Stimulated activated CD4-positive, alpha-beta T cell treated with anti-CD3 and anti-CD28 coated beads, Interleukin-4, amount 100 ng/mL, for 24 hours (primary cell): ENCODE measurements at places on chromosomes 11 and 22.

GRCh38 chr22:27489178-27489675, 312.3 kb downstream of the MN1 start:
- DNase-seq: no peak

DNA sequence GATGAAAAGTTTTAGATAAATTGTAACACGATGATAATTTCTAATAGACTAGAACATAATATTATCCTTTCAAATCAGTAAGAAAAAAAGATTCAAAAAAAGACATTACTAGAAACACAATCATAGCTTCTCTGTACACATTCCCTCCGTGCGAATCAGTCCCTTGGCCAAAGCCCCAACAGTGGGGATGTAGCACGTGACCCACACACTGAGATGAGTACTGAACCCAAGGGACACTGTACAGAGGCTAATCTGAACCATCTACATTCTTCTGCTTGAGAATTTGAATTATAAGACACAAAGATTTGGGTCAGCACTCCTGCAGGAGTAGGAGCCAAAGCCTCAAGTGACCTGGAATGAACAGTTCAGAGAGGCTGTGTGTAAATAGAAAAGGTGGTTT, 353.7 kb downstream of the INSC start:
- DNase-seq: no peak

DNA sequence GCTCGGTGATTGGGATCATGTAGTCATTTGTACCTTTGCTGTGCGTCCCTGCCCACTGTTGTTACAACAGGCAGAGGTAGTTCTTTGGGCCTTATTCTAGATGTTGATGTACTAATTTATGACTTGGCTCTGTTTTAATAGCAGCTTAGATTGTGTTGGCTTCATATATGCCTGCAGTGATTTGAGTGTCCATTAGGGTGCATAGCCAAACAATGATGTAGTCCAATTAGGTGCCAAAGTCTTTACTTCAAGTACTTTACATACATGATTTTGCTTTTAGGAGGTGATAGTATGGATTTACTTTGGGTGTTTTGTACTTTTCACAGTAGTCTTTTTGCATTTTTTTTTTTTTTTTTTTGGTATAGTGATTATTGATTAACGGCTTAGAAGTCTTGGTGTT, 46.4 kb downstream of the PPP6R3 start:
- DNase-seq: no peak

DNA sequence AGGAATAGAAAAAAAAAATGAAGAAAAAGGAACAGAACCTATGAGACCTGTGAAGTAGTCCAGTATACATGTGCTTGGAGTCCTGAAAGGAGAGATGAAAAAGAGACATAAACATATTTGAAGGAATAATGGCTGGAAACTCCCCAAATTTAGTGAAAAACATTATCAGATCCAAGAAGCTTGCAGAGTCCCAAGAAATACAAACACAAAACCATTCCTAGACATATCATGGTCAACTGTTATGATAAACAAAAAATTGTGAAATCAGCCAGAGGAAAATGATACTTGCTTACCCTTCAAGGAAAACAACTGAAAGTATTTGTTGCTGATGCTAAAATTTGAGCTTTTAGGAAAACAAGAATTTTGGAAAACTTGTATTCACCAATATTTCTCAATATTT, 250.1 kb downstream of the DDX10 start:
- DNase-seq: no peak

- no peak for DNase-seq
Measured at GRCh38 chr11:8315954-8316353, 52.3 kb upstream of the LMO1 start.

DNA sequence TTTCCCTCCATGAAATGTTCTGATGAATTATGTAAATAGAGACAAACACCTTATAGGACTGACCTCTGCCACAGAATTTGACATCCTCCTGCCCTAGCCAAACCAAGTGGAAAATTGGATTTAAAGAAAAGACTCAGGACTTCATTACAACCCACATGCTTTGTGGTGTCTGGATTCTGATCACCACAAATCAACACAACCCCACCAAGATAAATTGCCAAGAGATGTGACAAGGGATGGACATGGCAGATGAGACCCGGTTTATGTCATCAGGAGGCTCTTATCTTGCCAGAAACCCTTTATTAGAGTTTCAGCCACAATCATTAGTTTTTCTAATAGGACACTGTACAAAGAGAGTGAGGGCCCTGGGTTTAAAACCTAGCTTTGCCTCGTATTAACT, 57.9 kb upstream of the SLC6A5 start:
- DNase-seq: no peak

GRCh38 chr11:33674035-33674814, 26.4 kb downstream of the C11orf91 start:
- no peak for DNase-seq

DNA sequence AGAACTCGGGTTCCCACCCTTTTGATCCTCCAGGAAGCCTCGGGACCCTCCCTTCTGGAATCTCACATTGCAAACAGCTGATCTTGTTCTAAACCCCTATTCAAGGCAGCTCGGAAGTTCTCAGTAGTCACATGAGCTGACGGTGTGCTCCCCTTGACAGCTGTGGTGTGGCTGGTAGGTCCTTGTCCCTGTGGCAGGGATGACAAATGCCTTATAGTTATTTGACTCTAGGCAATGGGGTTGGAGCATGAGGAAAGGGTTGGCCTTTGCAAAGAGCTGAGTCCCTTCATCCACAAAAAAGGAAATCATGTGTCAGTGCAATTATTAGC, 23.6 kb downstream of the EIF4G2 start:
- DNase-seq: no peak

DNA sequence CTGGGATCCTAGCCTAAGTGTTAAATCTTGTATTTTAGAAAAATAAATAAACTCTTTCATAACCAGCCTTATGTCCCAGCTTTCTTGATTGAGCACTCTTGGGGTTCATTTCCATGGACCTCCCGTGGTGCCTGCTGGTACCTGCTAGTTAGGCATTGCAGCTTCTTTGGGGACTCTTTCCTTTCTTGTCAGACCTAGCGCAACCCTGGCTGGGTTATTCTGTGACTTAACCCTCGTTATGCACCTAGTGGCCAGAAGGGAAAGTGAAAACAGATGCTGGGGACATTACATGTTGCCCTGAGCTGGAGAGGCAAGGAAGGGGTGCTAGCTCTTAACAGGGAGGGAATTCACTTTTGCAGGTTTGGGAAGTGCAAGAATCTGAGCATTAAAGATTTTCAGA, 46.8 kb downstream of the APIP start:
- DNase-seq: no peak

DNA sequence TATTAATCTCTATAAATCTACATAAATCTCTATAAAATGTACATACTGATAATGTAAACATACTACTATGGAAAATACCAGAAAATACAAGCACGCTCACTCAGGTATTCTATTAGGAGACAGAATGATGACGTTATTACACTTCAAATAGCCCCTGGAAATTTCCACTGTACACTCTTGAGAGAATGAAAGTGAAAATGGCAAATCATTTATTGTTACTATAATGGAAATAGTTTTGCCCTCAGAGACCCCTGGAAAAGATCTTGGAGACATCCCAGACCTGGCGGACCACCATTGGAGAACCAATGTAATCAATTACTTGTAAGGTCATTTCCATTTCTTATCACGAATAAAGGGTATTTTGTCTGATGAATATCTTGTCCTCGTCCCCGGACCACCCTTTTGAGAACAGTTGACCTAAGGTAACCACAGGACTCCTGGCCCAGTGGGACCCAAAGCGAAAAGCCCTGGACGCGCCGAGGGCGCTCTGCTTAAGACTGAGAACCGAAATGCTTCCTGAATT, 509 bp upstream of the PRRG4 start:
- no peak for DNase-seq

DNA sequence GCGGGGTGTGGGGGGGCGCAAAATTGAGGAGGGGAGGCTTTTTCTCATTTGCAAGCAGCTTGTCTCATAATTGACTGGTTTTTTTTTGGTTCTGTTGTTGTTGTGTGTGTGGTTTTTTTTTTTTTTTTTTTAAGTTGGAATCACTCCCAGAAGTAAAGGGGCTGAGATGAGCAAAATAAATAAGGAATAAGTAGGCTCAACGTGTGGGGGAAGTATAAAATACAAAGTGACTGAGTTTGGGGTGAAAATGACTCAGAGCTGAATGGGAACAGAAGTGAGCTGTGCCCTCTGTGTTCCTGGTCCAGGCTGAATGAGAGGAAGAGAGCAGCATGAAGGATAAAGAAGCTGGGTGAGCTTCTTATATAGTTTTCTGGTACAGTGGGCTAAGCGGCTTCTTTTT, 90.0 kb downstream of the GRIK4 start:
- no peak for DNase-seq

GRCh38 chr11:16806791-16807190, 68.3 kb downstream of the C11orf58 start:
- DNase-seq: no peak

DNA sequence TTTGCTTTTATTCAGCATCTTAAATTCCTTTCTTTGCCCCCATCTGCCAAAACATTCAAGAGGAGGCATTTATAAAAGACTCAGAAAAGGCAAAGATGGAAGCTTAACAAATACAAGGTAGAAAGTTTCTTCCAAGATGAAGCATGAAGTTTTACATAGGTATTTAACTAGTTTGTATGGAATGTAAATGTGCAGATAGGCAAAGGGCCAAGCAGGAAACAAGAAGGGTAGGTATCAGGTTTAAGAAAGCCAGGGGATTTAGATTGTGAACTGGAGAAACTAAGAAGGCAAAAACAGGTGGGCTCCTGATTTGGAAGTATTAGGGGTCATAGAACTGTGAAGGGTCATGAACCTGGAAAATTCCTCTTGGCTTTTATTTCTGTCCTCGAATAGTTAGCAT, 62.6 kb downstream of the PPP2R1B start:
- DNase-seq: no peak
